Astrocyte of the cerebellum (primary cell): ENCODE measurements at places on chromosomes 1 and 21.
A peak's percentile ranks its signal among the peaks of the same experiment; 100 is the strongest.

DNA sequence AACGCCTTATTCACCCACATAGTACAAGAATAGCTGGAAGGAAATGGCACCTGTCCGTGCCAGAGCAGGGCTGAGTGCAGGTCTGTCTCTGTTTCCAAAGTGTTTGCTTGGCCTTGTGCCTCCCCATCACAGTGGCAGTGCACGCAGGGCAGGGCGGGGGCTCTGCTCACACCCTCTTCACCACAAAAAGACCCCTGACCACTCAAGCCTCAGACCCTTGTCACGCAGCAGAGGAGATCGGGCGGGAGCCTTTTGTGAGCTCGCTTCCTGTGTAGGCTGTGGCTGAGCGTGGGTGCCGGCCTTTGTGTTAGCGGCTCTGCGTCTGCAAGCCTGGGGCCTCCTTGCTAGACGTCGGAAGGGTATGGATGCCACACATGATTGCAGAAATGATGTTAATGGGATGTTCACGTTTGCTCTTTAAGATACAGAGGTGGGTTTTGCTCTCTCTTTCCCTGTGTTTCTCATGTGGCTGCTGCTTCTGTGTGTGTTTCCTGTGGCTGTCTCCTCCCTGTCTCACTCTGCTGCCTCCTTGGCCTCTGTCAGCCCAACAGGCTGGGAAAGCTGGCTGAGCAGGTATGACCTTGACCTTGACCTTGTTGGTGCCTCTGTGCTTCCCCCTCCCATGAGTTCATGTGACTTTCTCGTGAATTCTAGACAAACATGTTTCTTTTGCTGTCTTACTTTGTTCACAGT lies 45.4 kb downstream of the S100B start:
- DNase-seq: no peak

- DNase-seq: no peak
Measured at GRCh38 chr1:165143437-165144065, 213.0 kb downstream of the LMX1A start.

- DNase-seq: no peak
Measured at GRCh38 chr1:170355267-170355801, 176.6 kb upstream of the GORAB start.

DNA sequence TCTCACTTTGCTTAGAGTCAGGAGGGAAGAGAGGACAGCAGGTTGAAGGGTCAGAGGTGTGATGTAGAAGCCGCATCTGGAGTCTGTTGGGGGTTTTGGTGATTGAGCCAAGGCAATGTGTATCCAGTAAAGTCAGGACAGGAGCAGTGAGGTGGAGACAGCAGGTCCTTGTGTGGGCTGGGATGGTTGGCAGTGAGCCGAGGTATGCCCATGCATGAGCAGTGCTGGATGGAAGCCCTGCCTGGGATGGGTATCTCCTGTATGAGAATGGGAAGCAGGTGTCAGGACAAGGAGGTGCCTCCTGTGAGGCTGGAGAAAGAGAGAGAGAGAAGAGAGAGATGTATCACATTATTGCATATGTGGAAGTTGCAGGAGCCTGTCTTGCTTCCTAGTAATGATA lies 90.0 kb downstream of the OBSCN start:
- DNase-seq: no peak

DNA sequence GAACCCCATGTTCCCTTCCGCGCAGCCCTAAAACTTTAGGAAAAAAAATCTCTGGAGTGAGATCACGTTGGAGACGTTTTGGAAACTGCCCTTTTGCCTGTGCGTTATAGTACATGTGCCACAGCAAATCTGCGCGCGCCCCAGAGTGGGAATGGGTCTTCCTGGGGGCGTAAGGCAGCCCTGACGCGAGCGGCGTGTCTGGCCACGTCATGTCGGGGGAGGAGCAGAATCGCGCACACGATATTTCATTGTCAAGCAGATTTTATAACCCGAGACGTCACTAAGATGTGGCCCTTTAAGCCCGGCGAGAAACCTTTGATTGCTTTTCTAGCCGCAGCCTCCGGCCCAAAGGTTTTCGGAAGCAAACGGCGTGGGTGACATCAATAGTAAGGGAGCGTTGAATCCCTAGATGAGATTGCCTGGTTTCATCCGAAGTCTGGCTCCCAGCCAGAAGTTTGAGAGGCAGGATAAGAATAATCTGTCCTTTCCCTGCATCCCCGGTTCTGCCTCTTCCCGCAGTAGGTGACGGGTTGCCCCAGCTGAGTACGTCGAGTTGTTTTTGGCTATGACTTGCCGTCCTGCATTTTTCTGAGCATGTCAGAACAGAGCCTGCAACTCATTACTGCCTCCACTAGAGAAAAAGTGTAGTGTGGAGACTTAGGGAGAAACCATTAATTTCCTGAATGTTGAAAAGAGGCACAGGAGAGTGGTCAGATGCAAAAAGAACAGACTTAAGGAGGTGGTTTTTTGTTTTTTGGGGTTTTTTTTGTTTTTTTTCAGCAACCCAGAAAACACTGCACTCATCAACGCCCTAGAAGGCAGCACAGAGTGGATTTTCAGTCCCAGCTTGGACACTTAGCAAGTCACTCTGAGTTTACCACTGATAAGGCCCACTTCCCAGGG lies 817 bp upstream of the PMVK start:
- peak; percentile 89 for DNase-seq

DNA sequence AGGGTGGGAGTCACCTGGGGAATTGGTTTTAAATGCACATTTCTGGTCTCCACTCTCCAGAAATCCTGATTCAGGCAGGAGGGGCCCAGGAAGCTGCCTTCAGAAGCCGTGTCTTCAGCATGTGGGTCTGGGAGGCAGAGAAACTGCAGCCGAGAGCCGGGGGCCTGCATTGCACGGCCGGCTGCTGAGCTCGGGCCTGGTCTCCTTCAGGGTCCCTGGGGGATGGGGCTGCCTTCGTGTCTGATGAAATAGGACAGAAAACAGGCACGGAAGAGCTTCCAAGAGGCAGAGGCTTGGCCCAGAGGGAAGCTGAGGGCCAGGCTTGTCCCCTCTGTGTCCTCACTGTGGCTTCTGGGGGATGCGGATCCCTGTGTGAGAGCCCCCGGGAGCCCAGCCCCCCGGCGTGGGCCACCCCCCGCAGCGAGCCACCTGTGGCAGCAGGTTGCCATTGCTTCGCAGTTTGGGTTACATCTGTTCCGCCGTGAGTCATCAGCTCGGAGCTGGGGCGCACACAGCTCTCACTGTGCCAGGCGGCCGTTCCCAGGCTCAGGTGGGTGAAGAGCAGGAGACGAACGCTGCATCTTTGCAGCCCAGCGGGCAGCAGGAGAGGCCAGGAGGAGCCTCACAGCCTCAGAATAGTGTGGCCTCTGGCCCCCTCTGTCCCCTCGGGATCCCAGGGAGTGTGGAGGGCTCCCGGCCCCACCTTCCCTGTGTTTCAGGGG lies 72.4 kb downstream of the AJAP1 start:
- no peak for DNase-seq

DNA sequence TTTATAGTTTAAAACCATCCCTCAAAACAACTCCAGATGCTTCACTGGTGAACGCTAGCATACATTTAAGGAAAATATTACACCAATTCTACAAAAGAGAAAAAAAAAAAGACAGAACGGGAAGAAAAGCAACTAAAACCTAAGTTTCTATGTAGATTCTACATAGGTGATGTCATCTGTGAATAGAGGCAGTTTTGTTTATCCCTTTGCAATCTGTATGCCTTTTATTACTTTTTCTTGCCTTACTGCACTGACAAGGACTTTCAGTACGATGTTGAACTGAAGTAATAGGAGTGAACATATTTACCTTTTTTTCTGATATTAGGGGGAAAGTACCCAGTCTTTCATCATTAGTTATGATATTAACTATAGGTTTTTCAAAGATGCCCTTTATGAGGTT lies 101.7 kb upstream of the HAO2 start:
- no peak for DNase-seq

- peak; percentile 68 for DNase-seq
Measured at GRCh38 chr1:93758842-93759515, 77.3 kb upstream of the BCAR3 start.

GRCh38 chr1:163399976-163400601 lies 78.3 kb downstream of the NUF2 start:
- DNase-seq: no peak

DNA sequence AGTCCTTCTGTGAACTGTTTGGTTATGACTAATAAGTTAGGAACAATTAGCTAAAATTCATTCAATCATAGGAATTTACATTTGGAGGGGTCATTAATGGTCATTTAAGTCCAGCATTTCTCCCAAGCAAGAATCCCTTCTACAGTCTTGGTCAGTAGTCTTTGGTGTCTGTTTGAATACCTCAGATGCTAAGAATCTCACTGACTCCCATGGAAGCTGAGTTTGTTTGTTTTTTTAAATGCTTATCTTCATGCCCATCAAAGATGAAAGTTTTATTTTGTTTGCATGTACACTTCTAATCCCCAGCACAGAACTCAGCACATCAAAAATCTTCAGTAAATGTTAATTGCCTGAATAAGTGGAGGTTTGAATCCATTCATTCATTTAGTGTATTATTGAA lies 41.3 kb upstream of the SLC44A3 start:
- DNase-seq: no peak

DNA sequence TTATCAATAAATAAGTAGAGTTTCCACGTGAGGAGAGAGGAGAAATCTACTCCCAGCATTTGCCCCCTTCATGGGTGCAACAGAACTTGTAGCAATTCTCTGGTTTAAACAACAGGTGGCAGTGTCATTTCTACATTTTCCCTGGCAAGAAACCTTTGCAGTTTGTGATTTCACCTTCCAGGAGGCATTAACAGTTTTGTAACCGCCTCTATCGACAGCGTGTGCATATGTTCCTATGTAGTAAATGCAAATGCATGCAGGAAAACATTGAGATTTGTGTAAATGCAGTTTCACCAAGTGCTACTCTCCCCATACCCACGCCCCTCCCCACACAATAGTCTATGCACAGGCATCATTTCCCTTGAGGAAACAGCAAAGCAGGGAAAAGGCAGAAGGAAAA lies 494.7 kb downstream of the SMYD3 start:
- no peak for DNase-seq

DNA sequence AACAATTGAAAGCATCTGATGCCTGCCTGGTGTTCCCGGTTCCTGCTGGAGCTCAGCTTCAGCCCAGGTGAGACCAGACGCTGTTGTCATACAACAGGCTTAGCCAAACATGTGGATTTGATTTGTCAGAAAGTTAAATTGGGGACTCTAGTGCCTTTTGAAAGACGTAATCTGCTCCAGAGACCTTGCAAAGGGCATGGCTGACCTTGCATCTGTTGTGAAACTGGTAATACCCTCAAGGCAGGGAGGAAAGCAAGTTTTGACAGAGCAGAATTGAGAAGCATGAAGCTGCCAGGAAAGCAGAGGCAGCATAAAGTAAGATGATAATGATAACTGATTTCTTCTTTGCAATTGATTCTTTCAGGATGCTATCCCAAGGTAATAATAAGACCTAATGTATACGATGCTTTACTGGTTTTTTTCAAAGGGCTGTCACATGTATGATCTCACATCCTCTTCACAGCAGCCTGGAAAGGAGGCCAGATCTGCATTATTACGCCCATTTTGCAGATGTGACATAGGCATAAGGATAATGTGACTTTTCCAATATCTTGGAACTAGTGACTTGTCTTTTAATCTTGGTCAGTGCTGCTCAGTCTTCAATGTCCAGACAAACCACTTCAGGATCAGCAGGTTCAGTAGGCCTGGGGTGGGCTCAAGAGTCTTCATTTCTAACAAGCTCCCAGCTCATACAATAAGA lies 24.7 kb upstream of the CNN3 start:
- DNase-seq: no peak
